Fibroblast of villous mesenchyme (primary cell): ENCODE measurements at places on chromosomes 4 and X. TPM values are rescaled to one million over a fixed set of nuclear protein-coding genes. Genes with fewer than 3 reads are reported as not detected.

Gene MXD4
- 43.5 and 44.9 TPM in 2 replicates for total RNA-seq

GRCh38 chrX:25131055-25131454 is 115.3 kb upstream of the ARX start:
- DNase-seq = no peak

DNA sequence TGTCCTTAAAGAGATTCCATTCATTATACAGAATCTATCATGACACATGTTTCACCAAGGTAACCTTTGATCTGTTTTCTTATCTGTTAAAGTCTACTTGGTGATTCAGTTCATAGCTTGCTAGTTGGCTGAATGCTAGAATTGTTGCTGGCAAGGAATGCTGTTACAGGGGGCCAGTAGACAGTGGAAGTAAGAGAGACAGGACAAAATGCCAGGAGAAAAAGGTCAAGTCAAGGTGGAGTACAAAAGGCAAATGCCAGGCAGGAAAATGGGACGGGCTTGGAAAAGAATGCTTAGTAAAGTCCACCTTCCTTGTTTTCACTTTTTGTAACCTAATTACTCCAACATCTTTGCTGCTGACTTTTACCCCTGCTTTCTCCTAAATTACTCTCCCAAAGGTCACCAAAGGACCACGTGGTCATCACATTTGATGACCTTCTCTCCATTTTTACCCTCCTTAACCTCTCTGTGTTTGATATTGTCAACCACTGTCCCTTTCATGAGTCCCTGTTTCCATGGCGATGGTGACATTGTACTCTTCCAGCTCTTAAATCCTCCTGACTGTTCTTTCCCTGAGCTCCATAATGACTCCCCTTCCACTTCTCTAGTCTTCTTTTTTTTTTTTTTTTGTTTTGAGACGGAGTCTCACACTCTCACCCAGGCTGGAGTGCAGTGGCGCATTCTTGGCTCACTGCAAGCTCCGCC is 24.5 kb upstream of the TAPT1 start:
- DNase-seq = no peak

- DNase-seq = peak; percentile 35
These were observed 35.2 kb upstream of the TADA2B start for GRCh38 chr4:7007944-7008343.
